Uterine smooth muscle cell (primary cell): ENCODE measurements at places on chromosomes 12 and 14. TPM values are rescaled to one million over a fixed set of nuclear protein-coding genes. Genes with fewer than 3 reads are reported as not detected.

Gene GLIPR1L1
- not detected in 2 replicates for total RNA-seq

Gene ABCC9
- 20.5 and 37.9 TPM in 2 replicates for total RNA-seq

Gene CCDC197
- total RNA-seq = not detected in 2 replicates

Gene UNG
- total RNA-seq = 25.8 and 29.2 TPM in 2 replicates

Gene NID2
- 84.8 and 133 TPM in 2 replicates for total RNA-seq

Gene RNF212B
- total RNA-seq = not detected in 2 replicates

Gene ABCD2
- 0.25 and 0.33 TPM in 2 replicates for total RNA-seq

Gene UNC79
- under 0.01 and 0.12 TPM in 2 replicates for total RNA-seq

Gene MYH6
- not detected in 2 replicates for total RNA-seq

Gene C12orf50
- under 0.01 TPM in 1 of 2 replicates, not detected in the other for total RNA-seq

Gene CLEC6A
- not detected in 2 replicates for total RNA-seq

Gene POTEM
- total RNA-seq = not detected in 2 replicates

Gene TSPAN11
- total RNA-seq = under 0.01 and 0.12 TPM in 2 replicates

Gene LBHD2
- not detected in 2 replicates for total RNA-seq

Gene SMOC1
- total RNA-seq = 0.22 TPM in 1 of 2 replicates, not detected in the other

Gene KRT77
- not detected in 2 replicates for total RNA-seq

Gene GPR132
- under 0.01 and 0.25 TPM in 2 replicates for total RNA-seq

Gene POTEG
- not detected in 2 replicates for total RNA-seq

Gene FRMD6
- 413 and 478 TPM in 2 replicates for total RNA-seq

Gene LTBR
- 31.2 and 56.7 TPM in 2 replicates for total RNA-seq

Gene HAL
- under 0.01 TPM in 1 of 2 replicates, not detected in the other for total RNA-seq

Gene FGF6
- not detected in 2 replicates for total RNA-seq

Gene VWF
- 1.3 and 1.9 TPM in 2 replicates for total RNA-seq

Gene BEGAIN
- 0.87 and 1.9 TPM in 2 replicates for total RNA-seq

Gene RHEBL1
- total RNA-seq = 0.62 and 1.8 TPM in 2 replicates

Gene LRRC10
- not detected in 2 replicates for total RNA-seq

Gene TMEM119
- 61.6 and 95.1 TPM in 2 replicates for total RNA-seq

Gene NRIP2
- under 0.01 and 0.22 TPM in 2 replicates for total RNA-seq

Gene RD3L
- not detected in 2 replicates for total RNA-seq

Gene CRIP1
- 0.11 and 0.50 TPM in 2 replicates for total RNA-seq

Gene OVCH1
- under 0.01 TPM in 1 of 2 replicates, not detected in the other for total RNA-seq

Gene PTCSC3
- not detected in 2 replicates for total RNA-seq

Gene ANKRD33
- 0.11 and 0.12 TPM in 2 replicates for total RNA-seq

Gene RAB15
- 1.5 and 2.7 TPM in 2 replicates for total RNA-seq

Gene RNASE3
- total RNA-seq = not detected in 2 replicates

Gene MANSC4
- total RNA-seq = not detected in 2 replicates

Gene TAS2R7
- not detected in 2 replicates for total RNA-seq
